Ureter (tissue), 1 donor: ENCODE measurements at places on chromosomes 7 and 10. TPM values are rescaled to one million over a fixed set of nuclear protein-coding genes. Genes with fewer than 3 reads are reported as not detected.

GRCh38 chr7:97027427-97028234, 3.0 kb upstream of the DLX5 start:
- DNase-seq = peak; percentile 79

GRCh38 chr10:3525832-3526449, 259.1 kb downstream of the KLF6 start:
- DNase-seq = peak; percentile 57

- no peak for DNase-seq
Observed at GRCh38 chr7:143410521-143411004, 1.9 kb upstream of the EPHA1 start.

- no peak for DNase-seq
Observed at GRCh38 chr7:1592299-1592871, 22.6 kb upstream of the PSMG3 start.

GRCh38 chr10:70118196-70118595, 14.4 kb downstream of the AIFM2 start:
- no peak for DNase-seq

DNA sequence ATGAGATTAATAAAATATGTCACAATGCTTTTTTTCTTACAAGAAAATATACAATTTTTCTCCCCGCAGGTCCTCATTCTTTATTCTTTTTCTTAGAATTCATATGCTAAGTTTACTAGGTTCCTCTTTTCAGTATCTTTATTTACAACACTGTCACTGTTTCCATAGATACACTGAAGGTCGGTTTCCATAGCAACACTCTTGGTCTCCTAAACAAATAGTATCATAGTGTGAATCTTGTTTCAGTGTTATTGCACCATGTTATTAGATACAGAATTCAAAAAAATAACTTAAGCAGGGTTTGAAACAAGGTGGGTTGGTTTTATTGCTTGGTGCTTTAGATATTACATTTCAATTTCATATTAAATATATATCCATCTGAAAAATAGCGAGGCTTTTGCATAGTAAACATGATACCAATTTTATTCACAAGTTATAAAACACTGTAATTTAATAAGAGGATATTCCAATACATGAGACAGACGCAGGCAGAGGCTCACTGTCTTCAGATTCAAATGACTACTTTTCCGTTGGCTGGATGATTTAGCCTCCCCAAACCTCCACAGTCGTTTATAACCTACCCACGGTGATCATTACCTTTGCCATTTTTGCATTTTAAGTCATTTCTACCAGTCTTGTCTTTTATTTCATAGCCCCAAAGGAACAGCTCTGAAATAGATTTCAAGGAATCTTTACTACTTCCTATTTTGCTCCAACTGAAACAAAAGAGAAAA, 88.9 kb upstream of the KLF6 start:
- no peak for DNase-seq

DNA sequence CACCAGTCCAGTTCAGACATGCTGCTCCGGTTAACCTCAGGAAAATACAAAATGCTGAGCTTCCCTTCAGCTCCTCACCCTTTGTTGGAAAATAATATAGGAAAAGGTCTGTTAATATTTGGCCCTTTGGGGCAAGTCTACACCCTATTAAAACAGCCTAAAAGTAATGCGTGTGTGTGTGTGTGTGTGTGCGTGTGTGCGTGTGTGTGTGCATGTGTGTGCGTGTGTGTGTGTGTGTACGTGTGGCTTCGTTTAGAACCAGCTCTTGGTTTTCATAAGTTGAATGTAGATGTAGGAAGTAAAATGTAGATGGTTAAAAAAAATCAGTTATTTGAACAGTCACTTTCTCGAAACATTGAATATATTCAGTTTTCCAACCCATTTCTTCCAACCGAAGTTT, 61.1 kb upstream of the PDCD4 start:
- DNase-seq = no peak

Gene LRRC18
- not detected for total RNA-seq

DNA sequence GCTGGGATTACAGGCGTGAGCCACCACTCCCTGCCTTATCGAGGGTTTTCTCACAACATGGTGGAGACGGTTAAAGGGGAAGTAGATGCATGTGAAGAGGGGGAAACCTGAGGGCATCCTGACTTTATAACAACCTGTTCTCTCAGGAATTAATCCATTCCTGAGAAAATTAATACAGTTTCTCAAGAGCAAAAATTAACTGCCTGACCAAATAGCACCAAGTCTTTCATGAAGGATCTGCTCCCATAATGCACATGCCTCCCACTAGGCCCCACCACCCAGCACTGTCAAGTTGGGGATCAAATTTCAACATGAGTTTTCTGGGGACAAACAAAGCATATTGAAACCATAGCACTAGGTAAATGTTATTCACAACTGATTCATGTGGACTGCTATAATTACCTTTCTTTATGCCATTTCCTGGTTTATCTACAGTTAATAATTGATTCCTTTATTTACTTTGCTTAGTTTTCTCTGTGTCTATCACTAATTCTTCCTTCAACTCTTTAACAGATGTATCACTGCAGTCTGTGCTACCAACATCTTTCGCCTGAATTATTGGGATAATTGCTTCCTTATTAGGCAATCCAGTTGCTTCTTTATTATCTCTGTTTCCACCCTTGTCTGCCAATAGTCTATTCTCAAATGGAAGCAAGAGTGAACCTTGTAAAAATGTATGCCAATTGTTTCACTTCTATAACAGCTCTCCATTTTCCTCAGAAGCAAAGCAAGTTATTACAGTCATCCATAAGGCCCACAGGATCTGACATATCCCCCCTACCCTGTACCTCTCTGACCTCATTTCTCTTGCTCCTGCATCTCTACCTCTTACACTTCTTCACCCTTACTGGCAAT, 12.9 kb upstream of the MICU1 start:
- no peak for DNase-seq
